ENCODE measurements at places on chromosomes 16 and 17. TPM values are rescaled to one million over a fixed set of nuclear protein-coding genes. Genes with fewer than 3 reads are reported as not detected.

Gene PRSS8
- not detected for total RNA-seq

DNA sequence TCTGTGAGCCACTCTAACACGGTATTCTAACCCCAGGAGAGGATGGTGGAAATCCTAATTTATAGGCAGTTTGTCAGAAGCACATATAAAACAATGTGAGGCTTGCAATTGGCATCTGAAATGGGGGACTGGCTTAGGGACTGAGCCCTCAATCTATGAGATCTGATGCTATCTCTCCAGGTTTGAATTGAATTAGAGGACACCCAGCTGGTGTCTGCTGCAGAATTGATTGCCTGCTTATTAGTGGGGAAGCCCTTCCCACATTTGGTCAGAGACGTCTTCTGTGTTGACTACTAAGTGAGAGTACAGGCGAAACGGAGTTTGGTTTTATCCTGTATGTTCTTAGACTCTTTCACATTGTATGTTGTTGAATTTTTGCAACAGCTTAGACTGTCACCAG, 13.6 kb upstream of the TMIGD1 start:
- DNase-seq = no peak

Gene USP10
- total RNA-seq = 32.7 TPM

DNA sequence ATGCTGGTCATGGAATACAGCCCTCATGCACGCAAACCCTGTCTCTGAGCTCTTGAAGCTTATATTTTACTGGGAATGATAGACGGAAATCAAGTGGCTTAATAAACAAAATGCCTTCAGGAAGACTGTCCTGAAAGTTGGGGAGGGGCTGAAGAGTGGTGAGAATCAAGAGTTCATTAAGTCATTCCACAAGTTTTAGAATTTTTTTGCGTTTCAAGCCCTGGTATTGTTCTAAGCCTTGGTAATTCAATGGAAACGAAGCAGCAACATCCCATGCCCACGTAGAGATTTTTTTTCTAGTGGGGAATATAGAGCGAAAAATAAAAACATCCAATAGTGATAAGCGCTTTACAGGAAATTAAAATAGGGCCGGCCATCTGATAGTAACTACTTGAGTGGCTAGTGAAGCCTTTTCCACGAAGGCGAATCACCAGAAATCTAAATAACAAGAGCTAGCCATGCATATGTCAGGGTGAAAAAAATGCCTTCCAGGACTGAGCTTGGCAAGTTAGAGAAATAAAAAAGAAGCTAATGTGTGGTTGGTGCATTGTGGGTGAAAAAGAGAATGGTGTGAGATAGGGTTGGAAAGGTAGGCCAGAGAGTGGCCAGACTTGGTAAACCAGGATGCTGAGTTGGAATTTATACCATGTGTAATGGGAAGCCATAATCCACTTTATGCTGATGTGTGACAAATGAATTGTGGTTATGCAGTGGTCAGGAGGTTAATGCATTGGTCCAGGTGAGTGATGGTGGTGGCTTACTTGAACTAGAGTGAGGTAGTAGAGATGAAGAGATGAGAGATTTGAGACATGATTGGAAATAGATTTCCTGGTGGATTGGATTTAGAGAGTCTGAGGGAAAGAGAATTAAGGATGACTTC, 772 bp downstream of the PFAS start:
- DNase-seq = no peak

DNA sequence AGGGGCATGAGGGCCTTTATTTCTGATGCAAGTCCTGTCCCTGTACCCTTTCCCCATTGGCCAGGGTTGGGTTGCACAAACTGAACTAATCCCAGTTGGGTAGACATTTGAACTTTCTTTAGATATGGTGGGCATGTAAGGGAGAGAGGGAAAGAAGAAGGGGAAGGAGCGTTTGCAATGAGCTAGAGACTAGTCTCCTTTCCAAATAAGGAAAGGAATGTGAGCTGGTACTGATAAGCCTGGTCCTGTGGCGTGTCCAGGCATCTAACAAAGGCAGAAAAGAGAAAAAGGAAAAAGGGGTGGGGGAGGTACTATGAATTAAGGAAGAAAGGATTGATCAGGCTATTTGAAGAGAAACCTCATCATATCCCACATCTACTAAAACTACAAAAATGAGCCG, 20.3 kb downstream of the CHMP6 start:
- DNase-seq = no peak

GRCh38 chr16:14356064-14356463, 274.0 kb downstream of the PARN start:
- DNase-seq = no peak

- no peak for DNase-seq
These were observed 10.5 kb downstream of the CCR7 start for GRCh38 chr17:40554646-40555295.

- DNase-seq = peak; percentile 64
These were observed 313.2 kb upstream of the KCNJ16 start for GRCh38 chr17:69761767-69762321.

Gene CBLN1
- not detected for total RNA-seq

GRCh38 chr17:9322326-9322725, 253.3 kb downstream of the STX8 start:
- no peak for DNase-seq

Gene ALDH3A1
- total RNA-seq = 0.85 TPM

DNA sequence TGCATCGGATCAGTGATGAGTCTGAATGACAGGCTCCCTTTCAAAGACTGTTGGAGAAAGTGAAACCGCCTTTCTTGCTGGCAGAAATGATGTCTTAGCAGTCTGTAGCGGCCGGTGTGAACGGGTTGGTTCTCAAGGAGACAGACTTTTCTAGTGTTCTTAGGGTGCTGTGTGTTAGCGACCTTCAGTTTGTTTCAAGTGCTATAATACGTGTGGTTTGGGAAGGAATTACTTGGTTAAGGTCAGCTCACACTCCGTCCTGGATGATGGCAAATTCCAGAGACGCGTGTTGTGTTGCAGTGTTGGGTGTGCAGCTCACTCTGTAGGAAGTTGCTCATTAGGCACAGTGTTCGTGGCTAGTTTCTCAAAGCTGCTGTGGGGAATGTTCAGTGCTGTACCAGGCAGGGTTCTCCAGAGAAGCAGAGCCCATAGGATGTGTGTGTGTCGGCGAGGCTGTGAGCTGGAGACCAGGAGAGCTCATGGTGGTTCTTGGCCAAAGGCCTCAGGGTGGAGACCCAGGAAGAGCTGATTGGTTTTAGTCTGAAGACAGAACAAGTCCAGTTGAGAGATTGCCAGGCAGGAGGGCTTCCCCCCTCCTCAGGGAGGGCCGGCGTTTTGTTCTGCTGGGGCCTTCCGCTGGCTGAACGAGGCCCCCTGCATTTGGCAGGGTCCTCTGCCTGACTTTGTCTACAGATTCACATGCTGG, 37.6 kb downstream of the ZNF750 start:
- DNase-seq = no peak

GRCh38 chr16:75296606-75297005, 45.2 kb upstream of the BCAR1 start:
- peak; percentile 93 for DNase-seq

DNA sequence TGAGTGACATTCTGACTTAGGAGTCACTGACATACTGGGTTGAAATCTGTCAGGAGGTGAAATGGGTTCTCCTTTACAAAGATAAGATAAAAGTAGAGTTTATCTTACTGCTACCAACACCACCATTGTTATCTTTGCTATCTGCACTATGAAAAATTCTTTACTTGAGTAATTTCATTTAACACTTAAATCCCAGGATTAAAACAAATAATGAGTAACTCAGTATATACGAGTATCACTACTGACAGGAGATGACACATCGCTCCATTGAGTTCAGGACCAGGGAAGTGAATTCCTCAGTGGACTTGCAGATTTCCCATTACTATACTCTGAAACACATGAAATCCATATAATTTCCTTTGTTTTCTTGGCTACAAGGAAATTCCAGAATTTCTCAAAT, 242.1 kb upstream of the NLRP1 start:
- DNase-seq = peak; percentile 82

Gene NME1
- 135 TPM for total RNA-seq

Gene GNGT2
- 1.4 TPM for total RNA-seq

- no peak for DNase-seq
These were observed 910.5 kb downstream of the CDH11 start for GRCh38 chr16:64211331-64211730.

- DNase-seq = no peak
These were observed 41.7 kb downstream of the RAI1 start for GRCh38 chr17:17722906-17723353.

DNA sequence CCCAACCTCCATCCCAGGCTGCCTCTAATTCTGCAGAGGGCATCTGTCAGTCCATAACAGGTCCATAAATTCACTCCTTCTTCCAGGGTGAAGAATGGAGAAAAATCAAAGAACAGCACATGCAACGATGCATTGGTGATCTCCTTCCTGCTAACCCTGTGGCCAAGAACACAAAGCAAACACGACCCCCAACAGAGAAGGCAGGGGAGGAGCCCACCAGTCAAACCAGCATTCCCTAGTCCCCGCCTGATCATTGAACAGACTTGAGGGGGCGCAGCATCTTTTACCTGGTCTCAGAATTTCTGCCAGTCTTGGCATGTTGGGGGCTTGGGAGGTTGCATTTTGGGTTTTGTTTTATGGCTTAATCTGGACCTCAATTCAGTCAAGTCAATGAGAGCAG, 476.0 kb downstream of the SLC39A11 start:
- no peak for DNase-seq

- DNase-seq = peak; percentile 59
These were observed 8.2 kb downstream of the TUBG2 start for GRCh38 chr17:42667088-42667951.

Gene TEN1
- total RNA-seq = 20.8 TPM

DNA sequence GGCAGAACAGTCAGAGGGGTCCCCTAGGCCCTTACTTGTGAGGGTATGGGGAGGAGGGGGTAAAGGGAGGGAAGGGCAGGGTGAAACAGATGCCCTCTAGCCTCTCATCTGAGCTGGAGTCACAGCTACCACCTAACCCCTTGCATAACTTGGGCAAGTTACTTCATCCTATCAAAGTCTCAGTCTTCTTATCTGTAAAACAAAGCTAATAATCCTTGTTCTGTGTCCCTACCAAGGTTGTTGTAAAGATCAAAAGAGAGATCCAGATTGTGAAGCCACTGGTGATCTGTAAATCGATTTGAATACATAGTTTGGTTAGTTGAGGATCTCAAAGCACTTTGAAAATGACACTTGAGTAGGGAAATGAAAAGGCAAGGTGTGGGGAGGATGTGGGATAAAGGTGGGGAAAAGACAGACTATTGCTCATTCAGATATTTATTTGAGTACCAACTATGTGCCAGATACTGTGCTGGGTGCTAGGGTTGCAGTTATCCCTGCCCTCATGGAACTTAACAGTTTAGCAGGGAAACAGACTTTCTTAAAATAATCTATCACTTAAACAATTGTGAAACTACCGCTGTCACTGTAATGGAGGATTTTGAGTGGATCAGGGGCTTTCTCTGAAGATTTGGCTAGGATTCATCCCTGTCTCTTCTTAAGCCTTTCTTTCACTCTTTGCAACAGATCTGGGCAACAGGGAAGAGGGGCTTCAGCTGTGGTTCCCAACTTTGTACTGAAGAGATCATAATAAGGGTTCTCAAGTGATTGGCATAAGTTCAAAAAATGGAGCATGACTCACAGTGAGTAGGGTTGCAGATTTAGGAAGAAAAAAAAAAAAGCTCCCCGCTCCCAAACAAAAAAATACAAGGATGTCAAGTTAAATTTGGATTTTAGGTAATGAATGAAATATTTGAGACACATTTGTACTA, 3.0 kb downstream of the HEATR9 start:
- peak; percentile 49 for DNase-seq

DNA sequence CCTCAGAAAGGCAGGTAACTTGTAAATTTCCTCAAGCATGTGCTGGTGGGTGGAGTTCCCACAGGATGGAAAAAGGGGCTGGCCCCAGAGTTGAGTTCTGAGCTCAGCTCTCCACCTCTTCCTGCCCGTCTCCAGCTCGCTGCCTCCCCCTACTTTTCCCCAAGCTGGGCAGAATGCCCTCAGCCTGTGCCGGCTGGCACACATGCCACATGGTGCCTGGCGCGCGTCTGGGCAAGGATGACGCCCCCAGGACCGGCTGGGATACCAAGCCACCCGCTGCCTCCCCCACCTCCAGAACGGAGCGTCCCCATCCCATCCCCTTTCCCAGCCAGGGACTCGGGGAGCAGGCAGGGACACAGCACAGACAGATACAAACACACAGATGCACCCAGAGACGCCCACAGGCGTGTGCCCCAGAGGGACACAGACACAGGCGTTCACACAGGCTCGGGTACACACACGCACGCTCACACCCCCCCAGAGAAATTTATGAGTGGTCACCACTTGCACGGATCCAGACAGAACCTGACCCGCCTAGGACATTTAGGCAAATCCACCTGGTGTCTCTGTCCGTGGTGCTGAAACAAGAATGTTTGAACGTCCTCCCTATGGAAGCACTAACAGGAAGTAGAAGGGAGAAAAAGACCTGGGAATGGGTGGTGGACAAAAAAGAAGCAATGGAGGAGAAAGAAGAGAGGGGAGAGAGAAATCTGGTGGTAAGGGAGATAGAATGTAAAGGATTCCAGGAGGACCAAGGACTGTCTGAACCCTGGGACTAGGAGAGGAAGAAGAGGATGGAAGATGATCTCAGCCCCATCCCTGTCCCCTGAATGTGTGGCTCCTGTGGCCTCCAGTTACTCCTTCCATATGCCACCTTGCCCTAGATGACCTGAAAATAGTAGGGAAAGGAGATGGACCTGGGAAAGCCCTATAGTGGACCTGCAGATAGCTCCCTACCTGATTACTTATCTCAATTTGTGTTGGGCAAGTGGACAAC, 15.5 kb downstream of the NEUROD2 start:
- DNase-seq = peak; percentile 63

Gene RTN4RL1
- 0.60 TPM for total RNA-seq

Gene ANKFN1
- total RNA-seq = not detected

GRCh38 chr16:4377573-4378154, 6.0 kb downstream of the VASN start:
- no peak for DNase-seq

Gene C16orf89
- not detected for total RNA-seq

Gene PRSS33
- total RNA-seq = not detected

Gene SARM1
- total RNA-seq = 5.1 TPM

- peak; percentile 6 for DNase-seq
These were observed 49.7 kb downstream of the TOX3 start for GRCh38 chr16:52497067-52497816.

DNA sequence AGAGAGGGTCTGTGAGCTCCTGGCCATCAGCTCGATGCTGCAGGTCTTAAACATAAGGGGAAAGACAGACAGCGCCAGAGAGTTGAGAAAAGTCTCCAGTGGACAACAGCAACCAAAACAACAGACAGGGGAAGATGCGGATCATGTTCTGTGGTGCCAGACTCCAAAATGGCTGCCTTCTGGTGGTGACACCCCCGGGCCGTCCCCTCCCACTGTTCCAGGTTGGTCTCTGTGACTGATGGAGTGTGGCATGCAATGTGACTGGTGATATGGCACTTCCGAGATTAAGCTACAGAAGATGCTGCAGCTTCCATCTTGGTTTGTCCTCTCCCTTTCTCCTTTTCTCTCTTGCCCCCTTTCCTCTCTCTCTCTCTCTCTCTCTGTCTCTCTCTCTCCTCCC, 40.4 kb upstream of the RBFOX3 start:
- no peak for DNase-seq

DNA sequence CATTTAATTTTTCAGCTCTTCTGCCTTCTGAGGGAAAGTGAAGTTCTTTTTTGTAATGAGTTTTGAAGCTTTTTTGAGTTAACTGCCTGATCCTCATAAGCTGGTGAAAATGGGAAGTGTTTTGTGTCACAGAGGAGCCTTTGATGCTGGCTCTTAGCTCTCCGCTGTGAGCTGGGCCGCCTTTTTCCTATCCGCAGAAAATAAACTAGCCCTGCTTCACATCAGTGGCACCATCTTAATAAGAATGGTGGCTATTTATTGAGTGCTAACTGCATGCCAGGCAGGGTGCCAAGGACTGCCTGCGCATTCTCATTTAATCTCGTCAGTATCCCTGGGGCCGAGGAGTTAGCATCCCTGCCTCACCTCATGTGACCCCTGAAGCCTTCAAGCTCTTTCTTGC, 309.0 kb downstream of the CPPED1 start:
- DNase-seq = no peak

Data from dermis blood vessel endothelial cell (primary cell).